Mesothelial cell of epicardium (in vitro differentiated cells): ENCODE measurements at places on chromosomes 2 and 18. TPM values are rescaled to one million over a fixed set of nuclear protein-coding genes. Genes with fewer than 3 reads are reported as not detected.

Gene CLEC4F
- total RNA-seq, result not detected in 3 replicates

Gene UGT1A3
- not detected in 3 replicates for total RNA-seq

Gene PIK3C3
- total RNA-seq, result 72.1 to 78.4 TPM (median 74.6 TPM) in 3 replicates

GRCh38 chr2:37589298-37589697 is 82.1 kb downstream of the CDC42EP3 start:
- H3K27me3 ChIP-seq, result no peaks in the 10 kb centered on the region
- H3K36me3 ChIP-seq, result peaks cover 3% of the 10 kb centered on the region
- H3K4me1 ChIP-seq, result peaks cover 40% of the 10 kb centered on the region
- H3K4me3 ChIP-seq, result no peak overlapping the region

GRCh38 chr2:219688560-219689445 is 61.4 kb downstream of the SLC4A3 start:
- no peak for DNase-seq
- peaks cover 50% of the 10 kb centered on the region for H3K4me1 ChIP-seq
- peak overlapping the region; percentile 38 for H3K4me3 ChIP-seq
- no peaks in the 10 kb centered on the region for H3K36me3 ChIP-seq
- peak overlapping the region; percentile 96 for H3K27ac ChIP-seq
- no peaks in the 10 kb centered on the region for H3K27me3 ChIP-seq

DNA sequence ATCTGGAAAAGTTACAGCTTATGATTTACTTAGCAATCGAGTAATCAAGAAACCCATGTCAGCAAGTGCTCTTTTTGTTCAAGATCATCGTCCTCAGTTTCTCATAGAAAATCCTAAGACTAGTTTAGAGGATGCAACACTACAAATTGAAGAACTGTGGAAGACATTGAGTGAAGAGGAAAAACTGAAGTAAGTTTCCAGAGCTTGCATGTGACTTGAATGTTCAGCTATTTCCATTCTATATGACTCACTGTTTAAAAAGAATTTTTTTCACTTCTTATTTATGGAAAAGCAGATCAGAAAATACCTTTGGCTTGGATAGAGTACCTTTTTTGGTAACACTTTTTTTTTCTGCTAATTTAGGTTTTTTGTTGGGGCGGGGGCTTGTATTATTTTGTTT is 70.7 kb downstream of the PMS1 start:
- H3K36me3 ChIP-seq, result peaks cover 12% of the 10 kb centered on the region
- no peak overlapping the region for H3K27ac ChIP-seq
- H3K4me3 ChIP-seq, result no peak overlapping the region
- no peak for DNase-seq

GRCh38 chr2:61335187-61335586 is 135.7 kb downstream of the USP34 start:
- no peak for DNase-seq
- no peaks in the 10 kb centered on the region for H3K4me1 ChIP-seq
- no peaks in the 10 kb centered on the region for H3K27me3 ChIP-seq
- no peak overlapping the region for H3K4me3 ChIP-seq
- peak overlapping the region; percentile 12 for H3K27ac ChIP-seq
- peaks cover 23% of the 10 kb centered on the region for H3K36me3 ChIP-seq

DNA sequence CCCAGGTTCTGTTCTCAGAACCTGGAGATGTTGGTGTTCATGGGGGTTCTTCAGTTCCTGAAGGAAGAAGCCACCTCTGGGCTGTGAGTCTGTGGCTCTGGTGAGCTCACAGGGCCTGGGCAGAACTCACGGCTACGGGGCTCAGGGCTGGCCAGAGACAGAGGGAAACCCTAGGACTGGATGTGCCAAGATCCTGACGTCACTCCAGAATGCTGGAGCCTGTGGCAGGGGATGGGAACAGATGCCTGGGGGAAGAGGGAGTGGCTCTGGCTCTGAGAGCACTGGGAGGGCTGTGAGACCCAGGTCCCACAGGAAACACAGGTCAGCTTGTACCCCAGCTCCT is at the start of gene OTOF:
OTOF (minus strand) TSS at position 214 of the 343 bp plus-strand sequence.
- H3K4me1 ChIP-seq, result peaks cover 5% of the 10 kb centered on the region
- no peak for DNase-seq
- no peaks in the 10 kb centered on the region for H3K36me3 ChIP-seq
- no peak within 1 kb of the TSS for H3K4me3 ChIP-seq
- peak within 1 kb of the TSS; percentile 68 for H3K27ac ChIP-seq

DNA sequence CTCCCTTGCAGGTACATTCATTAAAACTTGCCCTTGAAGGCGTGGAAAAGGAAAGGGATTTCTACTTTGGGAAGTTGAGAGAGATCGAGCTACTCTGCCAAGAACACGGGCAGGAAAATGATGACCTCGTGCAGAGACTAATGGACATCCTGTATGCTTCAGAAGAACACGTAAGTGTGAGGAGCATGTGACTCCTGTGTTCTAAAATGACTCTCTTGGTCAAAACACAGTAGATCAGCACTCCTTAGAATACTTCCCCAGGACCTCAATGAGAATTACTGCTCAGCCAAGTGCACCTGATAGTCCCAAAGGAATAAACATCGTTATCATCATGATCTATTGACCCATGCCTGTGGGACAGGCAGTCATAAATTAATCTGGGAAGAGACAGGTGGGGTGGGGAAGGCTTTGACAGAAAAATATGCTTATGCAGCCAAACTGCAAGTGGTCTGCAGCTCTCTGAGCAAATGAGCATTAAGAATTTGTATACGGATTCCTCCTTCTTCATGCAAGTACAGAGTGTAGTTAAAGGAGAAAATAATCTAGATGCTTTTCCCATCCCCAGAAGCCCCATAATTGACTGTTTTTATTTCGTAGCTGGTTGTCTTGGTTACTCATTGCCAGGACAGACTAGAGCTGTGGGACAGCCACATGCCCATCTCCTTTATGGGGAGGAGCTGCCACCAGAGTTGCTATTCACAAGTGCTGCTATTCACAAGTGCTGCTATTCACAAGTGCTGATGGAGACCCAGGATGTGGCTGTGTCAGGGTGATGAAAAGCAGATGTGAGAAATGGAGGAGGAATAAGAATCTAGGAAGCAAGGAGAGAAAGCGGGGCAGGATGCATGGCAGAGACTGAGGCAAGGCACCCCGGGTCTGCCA is 91.0 kb downstream of the MAPRE2 start:
- no peak overlapping the region for H3K27ac ChIP-seq
- no peaks in the 10 kb centered on the region for H3K27me3 ChIP-seq
- DNase-seq, result no peak
- no peaks in the 10 kb centered on the region for H3K4me1 ChIP-seq
- no peak overlapping the region for H3K4me3 ChIP-seq

- H3K4me1 ChIP-seq, result peaks cover 9% of the 10 kb centered on the region
- no peaks in the 10 kb centered on the region for H3K36me3 ChIP-seq
- H3K27me3 ChIP-seq, result no peaks in the 10 kb centered on the region
- no peak for DNase-seq
- H3K4me3 ChIP-seq, result no peak overlapping the region
Measured at GRCh38 chr2:18484625-18485024, 75.8 kb downstream of the RDH14 start.

GRCh38 chr18:1483385-1483784 is 578.7 kb downstream of the ADCYAP1 start:
- no peak for DNase-seq
- H3K4me3 ChIP-seq, result no peak overlapping the region
- H3K27me3 ChIP-seq, result peaks cover 15% of the 10 kb centered on the region
- H3K27ac ChIP-seq, result no peak overlapping the region
- no peaks in the 10 kb centered on the region for H3K4me1 ChIP-seq

GRCh38 chr2:19963386-19963785 is 26.5 kb downstream of the WDR35 start:
- H3K27ac ChIP-seq, result no peak overlapping the region
- H3K4me3 ChIP-seq, result no peak overlapping the region

- DNase-seq, result no peak
- no peaks in the 10 kb centered on the region for H3K27me3 ChIP-seq
- no peak overlapping the region for H3K27ac ChIP-seq
- peaks cover 31% of the 10 kb centered on the region for H3K36me3 ChIP-seq
- H3K4me1 ChIP-seq, result peaks cover 4% of the 10 kb centered on the region
- H3K4me3 ChIP-seq, result no peak overlapping the region
Measured at GRCh38 chr18:57561728-57562423, 24.6 kb downstream of the FECH start.

GRCh38 chr18:44321868-44322590 is 358.7 kb upstream of the SETBP1 start:
- no peaks in the 10 kb centered on the region for H3K36me3 ChIP-seq
- H3K4me3 ChIP-seq, result no peak overlapping the region
- H3K27ac ChIP-seq, result no peak overlapping the region
